ENCODE measurements at places on chromosomes 5 and 9.

GRCh38 chr5:83277953-83278352 is 193.6 kb upstream of the VCAN start:
- no peak for DNase-seq

GRCh38 chr5:86679949-86680348 is 62.2 kb downstream of the COX7C start:
- DNase-seq = no peak

DNA sequence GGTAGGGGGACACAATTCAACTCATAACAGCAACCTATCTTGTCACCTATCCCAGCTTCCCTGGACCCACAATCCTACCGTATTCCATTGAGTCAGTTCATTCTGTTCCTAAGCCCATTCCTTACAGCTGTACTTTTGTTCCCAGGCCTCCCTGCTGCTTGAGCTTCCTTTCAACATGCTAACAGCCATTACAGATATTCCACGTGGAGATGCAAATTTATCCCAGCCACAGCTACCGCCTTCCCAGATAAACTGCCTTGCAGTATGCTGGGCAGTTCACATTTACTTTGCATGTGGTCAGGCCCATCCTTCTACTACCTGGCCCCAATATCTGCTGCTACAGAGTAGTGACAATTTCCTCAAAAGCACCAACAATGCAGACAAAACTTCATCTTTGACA is 23.0 kb downstream of the RIGI start:
- no peak for DNase-seq

DNA sequence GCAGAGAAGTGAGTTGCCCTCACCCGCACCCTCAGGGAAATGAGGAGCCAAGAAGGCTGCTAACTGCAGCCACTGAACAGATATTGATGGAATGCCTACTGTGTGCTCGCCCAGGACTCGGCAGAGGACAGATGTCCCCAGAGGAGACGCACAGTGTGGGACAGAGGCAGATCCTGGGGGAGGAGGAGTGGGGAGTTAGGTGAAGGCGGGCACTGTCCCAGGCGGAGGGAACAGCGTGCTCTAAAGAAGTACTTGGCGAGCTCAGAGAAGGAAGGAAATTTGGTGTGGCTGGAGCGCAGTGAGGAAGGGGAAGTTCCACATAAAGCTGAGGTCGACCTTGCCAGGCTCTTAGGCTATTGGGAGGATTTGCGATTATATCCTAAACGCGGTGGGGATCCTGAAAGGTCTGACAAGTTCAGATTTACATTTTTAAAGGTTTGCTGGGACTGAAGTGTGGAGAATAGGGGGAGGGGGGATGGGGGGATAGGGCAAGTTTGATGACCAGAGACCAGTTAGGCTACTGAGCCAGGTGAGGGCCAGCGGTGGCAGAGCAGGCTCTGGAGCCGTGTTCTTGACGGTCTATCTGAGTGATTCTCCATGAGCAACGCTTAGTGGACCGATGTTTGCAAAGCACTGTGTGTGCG is 23.6 kb upstream of the CERCAM start:
- DNase-seq = no peak

GRCh38 chr5:91271999-91272398 is 111.1 kb downstream of the ARRDC3 start:
- no peak for DNase-seq

- DNase-seq = no peak
Measured at GRCh38 chr5:131021646-131022045, 143.4 kb downstream of the HINT1 start.

- peak; percentile 84 for DNase-seq
Measured at GRCh38 chr9:111842313-111842712, 47.6 kb upstream of the SHOC1 start.

DNA sequence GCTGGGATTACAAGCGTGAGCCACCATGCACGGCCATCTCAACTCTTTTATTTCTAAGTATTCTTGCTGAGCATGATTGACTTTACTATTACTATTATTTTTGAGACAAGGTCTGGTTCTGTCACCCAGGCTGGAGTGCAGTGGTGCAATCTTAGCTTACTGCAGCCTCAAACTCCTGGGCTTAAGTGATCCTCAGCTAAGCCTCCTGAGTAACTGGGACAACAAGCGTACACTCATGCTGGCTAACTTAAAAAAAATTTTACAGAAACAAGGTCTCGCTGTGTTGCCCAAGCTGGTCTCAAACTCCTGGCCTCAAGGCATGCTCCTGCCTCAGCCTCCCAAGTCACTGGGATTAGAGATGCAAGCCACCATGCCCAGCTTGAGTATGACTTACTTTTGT is 443.7 kb downstream of the ARHGEF28 start:
- DNase-seq = no peak

- no peak for DNase-seq
Measured at GRCh38 chr9:114725930-114726329, 43.9 kb upstream of the TEX48 start.

DNA sequence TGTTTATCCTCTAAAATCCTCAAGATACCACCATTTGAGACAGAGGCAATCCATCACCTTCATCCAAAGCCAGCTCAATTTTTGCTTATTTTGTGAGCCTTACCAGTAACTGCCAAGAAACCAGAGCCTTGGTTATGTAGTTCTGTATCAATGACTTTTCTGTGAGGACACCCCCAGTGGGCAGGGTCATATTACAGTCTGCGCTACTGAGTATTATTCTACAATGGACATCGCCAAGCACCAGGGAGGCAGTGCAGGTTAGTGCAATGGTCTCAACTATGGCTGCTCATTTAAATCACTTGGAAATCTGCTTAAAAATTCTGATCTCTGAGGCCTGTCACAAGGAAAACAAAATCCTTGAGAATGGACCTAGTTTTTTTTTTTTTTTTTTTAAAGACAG is 90.5 kb upstream of the NIPAL4 start:
- DNase-seq = no peak

DNA sequence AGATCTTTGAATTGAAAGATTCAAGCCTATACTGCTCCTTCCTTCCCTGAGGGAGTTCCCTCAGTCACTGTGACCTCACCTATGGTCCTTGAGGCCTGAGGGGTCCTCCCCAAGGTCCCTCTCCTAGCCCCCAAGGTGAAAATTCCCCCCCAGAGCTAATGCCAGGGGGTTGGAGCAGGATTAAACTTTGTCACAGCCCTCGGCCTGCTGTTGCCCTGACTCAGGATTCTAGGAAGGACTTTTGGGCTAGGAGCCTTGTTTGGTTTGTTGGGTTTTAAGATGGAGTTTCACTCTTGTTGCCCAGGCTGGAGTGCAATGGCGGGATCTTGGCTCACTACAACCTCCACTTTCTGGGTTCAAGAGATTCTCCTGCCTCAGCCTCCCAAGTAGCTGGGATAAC is 123.2 kb downstream of the C5orf15 start:
- DNase-seq = no peak

GRCh38 chr5:115388240-115388639 is 91.8 kb upstream of the CCDC112 start:
- DNase-seq = no peak

- DNase-seq = no peak
Measured at GRCh38 chr9:94657021-94657725, 17.9 kb upstream of the FBP1 start.

DNA sequence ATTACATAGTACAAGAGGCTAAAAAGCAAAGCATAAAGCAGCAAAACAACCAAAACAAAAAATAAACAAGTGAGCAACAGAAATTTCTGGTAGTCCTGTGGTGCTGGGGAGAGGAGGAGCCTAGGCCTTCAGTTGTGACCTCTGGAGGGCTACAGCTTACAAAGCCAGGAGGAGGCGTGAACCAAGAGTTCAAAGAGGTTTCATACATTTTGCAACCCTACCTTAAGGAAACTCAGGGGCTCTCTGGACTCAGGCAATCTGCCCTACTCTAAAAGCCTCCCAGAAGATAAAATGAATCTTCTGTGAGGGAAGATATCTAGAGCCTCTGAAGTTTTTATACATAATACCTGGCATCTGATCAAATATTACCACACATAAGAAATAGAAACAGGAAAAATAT is 187.4 kb downstream of the AGTPBP1 start:
- DNase-seq = no peak

GRCh38 chr5:45205403-45205961 is 396.7 kb downstream of the MRPS30 start:
- no peak for DNase-seq

DNA sequence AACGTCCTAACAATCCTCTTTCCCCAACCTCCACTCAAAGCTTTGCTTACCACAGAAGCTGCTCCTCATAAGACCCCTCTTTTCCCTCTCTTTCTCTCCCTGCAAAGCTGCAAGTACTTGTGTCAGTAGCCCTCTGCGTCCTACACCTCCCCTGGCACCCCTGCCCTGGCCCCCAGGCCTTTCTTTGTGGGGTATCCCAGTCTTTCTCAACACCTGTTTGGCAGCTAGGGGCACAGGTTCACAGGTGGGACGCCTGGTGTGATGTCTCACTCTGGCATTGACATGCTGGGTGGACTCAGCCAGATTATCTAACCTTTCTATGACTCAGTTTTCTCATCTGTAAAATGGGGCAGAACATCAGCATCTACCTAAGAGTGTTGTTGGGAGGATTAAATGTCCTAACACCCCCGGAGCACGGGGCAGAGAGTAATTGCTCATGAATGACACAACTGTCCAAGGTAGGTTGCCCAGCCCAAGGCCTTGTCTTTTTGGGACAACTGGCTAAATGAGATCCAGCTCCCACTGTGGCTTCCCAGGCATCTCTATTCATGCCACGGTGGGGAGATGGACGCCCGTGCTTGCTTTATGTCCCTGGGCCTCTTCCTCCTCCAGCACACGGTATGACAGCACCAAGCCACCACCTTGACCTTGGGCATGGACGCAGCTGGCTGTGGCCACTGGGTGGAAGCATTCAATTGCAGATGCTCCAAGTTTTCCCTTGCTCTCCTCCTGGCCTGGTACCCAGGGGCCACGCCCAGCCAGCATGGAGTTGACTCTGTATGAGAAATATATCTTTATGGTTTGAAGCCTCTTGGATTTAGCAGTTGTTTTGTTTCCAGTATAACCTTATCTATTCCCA is 190.4 kb downstream of the RGS3 start:
- no peak for DNase-seq

DNA sequence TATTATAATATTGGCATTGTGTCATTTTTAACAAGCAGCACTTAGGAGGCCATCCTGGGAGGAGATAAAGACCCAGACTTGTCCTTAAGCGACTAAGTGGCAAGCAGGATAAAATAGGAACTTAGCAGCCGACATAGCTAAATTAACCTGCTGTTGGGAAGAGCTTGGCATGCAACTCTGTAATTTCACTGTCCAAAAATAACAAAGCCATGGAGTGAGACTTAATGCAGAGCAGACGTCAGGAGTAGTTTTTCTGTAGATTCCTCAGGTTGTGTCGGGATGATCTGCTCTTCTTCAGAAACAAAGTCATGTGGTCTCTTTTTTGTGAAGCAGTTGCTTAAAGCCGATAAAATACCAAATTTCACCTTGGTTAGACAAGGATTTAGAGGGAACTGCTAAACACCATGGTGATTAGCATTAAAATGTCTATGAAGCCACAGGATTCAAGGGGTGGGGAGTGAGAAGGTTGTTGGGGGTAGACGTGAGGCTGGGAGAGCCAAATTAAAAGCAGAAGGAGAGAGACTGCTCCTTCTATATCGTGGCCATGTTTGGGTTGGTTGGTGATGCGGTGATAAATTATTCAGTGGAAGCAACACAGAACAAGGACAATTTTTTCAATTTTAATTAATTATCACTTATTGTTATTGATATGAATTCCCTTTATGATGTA is 303.0 kb downstream of the CSNK1G3 start:
- DNase-seq = peak; percentile 47

DNA sequence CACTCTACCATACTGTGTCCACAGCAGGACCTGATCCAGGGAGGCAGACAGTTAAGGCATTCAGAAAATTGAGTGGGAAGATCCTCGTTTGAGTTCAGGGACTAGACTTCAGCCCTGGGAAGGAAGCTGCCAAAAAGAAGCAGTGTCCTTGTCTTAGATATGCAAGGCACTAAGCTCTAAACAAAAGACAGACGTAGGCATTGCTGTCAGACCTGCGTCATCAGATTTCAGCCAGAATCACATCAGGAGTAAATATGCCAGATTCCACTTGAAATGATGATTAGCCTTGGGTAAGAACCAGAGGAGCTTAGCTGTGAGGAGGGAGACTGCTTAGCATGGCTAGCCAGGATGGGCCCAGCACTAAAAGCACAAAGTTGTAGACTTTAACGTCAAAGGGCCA is 56.7 kb downstream of the MAMDC2 start:
- peak; percentile 43 for DNase-seq

DNA sequence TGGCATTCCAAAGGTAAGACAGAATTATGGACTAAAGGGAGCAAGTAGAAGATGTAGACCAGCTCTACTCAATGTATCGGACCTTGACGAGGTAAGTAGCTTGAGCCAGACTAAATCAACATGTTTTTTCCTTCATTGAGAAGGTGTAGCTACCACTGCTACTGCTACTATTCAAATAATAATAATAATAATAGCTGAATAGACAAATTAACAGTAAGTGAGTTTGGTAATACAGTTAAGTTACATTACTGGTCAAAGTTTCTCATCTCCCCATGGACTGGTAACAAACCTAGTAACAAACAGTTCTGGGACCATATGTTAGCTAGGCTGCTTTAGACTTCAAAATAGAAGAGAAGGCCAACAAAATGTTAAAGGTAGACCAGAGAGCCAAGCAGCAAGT is 609.2 kb downstream of the TLE1 start:
- DNase-seq = no peak

GRCh38 chr5:108681079-108681921 is 66.4 kb upstream of the FER start:
- DNase-seq = peak; percentile 70

DNA sequence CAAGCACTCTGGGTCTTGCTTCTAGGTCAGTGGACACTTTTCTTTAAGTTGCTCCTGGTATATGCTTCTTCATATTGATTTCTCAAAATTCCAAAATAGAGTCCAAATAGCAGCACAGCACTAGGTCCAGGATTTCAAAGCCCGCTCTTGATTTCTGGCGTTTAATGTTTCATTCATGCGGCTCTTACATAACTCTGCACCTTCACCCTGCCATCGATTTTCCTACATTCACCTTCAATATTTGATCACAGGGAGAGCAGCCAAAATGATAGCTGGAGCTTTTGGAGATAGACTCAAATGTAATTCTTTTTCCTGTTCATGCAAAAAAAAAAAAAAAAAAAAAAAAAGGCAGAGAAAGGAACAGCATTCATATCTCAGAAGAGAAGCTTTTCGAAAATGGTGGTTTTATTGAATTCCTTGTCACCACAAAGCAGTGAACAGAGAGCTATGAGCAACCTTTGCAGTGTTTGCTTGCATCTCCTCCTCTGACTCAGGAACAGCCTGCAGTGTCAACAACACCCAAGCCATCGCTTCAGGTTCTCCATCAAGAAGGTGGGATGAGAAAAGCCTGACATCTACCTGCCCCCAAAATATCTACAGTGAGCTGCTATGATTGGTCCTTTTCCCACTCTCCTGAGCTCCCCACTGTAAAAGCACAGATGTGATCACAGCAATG is 97.8 kb downstream of the MED10 start:
- DNase-seq = no peak

- DNase-seq = peak; percentile 49
Measured at GRCh38 chr5:134553821-134554267, 28.4 kb downstream of the JADE2 start.

DNA sequence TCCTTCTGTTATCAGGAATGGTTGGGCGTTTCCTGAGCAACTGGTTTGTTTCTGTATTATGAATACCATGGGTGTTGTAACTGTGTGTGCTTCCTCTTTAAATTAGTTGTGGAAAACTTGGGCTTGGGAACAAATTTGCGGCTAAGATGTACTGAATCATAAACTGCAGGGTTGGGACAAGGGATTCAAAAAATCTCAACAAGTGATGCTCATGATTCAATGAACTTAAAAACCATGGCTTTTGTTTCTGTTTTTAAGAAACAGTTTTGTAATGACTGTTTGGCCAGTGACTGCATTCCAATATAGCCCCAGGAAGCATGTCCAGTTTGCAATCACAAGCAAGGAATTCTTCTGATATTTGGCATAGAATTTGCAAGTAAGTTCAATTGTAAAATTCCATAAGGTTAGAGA is 657.5 kb upstream of the WWC1 start:
- peak; percentile 65 for DNase-seq
